ENCODE measurements at places on chromosomes 6 and 20.

GRCh38 chr6:32082935-32083334 lies 26.2 kb downstream of the TNXB start:
- DNase-seq, result no peak

DNA sequence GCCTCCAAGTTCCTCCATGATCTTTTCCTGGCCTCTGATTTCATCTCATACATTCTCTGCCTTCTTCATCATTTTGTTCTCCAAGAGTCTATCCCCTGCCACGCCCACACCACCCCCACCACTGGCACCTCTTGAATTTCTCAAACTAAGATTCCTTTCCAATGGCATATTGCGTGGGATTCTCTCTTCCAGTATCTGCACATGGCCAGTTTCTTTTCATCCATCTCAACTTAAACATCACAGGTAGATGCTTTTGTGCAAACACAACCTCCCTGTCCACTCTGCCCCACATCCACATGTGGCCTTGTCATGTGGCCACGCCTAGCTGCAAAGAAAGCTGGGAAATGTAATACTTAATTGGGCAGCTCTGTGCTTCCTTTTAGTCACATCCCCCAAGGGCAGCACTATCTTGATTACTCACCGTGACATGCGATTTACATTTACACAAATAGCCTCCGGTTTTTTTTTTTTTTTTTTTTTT lies 33.4 kb upstream of the ZMYND8 start:
- peak; percentile 31 for DNase-seq

DNA sequence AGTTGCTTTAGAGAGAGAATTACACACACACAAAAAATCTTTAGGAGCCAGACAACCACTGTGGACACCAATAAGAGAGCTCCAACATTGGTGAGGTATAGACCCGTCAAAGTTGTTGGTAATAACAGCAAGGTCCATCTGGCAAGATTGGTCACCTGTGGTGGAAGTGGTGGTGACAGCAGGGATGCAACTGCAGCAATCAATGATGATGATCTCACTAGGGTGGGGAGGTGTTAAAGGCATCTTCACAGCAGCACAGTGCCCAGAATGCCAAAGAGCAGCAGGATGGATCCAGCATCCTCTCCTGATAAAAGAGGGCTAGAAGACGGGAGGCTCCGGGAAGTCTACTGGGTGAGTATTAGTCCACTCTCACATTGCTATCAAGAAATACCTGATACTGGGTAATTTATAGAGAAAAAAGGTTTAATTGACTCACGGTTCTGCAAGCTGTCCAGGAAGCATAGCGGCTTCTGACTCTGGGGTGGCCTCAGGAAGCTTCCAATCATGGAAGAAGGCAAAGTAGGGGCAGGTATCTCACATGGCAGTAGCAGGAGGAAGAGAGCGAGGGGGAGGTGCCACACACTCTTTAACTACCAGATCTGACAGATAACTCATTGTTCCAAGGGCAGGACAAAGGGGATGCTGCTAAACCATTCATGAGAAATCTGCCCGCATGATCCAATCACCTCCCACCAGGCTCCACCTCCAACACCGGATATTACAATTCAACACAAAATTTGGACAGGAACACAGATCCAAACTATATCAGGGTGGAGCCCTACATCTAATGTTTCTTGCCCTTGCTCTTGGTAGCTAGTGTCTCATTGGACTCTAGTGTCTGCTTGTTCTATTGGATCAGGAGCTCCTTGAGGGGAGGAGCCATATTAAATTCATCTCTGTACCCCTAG lies 48.9 kb downstream of the KLHL31 start:
- DNase-seq, result no peak

DNA sequence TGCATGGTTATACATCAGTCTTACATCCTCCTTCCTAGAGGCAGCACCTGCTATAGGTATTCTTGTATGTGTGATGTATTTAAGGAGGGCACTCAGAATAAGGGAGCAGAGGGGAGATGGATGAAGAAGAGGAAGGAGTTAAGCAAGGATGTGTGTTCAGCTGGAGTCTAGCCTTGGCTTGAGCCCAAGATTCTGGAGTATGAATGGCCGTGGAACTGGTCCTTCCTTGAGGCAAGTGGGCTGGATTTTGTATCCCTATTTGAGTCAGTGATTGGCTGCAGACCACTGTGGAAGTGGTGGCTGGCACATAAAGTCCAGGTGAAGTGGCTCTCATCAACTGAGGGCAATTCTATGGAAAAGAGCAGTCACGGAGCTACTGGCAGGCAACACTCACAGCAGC lies 112.0 kb upstream of the RNF24 start:
- no peak for DNase-seq

DNA sequence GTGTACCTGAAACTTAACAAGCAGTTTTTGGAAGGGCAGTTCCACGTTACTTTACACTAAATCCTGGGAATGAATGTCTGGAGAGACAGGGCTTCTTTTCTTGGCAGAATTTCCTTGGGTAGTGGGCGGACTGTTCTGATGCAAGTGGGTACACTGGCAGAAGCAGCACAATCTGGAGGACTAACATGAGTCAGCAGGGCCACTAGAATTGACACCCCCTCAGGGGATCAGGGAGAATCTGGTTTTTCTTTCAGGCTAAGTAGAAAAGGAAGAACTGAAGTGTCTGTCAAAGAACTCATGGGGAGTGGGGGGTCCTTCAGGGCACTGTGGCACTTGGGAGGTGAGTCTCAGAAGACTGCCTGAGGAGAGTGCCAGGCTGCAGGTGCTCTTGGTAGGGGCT lies 34.6 kb downstream of the PANK2 start:
- DNase-seq, result no peak

GRCh38 chr20:23020230-23021018 lies 14.7 kb upstream of the SSTR4 start:
- DNase-seq, result no peak

GRCh38 chr6:89186762-89187161 lies 30.4 kb downstream of the GABRR1 start:
- no peak for DNase-seq

DNA sequence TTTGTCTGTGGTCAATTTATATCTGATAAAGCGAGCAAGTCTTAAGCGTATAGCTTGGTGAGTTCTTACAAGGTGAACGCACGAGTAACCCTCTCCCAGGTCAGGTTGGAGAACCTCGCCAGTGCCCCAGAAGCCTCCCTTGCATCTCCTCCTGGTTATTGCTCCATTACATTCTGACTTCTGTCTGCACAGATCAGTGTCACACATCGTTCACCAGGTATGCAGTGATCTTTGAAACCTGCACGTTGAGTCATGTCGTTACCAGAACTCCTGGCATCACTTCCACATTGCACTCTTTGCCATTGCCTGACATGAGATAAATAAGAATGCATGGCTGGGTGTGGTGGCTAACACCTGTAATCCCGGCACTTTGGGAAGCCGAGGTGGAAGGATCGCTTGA lies 44.2 kb downstream of the AKAP12 start:
- no peak for DNase-seq

DNA sequence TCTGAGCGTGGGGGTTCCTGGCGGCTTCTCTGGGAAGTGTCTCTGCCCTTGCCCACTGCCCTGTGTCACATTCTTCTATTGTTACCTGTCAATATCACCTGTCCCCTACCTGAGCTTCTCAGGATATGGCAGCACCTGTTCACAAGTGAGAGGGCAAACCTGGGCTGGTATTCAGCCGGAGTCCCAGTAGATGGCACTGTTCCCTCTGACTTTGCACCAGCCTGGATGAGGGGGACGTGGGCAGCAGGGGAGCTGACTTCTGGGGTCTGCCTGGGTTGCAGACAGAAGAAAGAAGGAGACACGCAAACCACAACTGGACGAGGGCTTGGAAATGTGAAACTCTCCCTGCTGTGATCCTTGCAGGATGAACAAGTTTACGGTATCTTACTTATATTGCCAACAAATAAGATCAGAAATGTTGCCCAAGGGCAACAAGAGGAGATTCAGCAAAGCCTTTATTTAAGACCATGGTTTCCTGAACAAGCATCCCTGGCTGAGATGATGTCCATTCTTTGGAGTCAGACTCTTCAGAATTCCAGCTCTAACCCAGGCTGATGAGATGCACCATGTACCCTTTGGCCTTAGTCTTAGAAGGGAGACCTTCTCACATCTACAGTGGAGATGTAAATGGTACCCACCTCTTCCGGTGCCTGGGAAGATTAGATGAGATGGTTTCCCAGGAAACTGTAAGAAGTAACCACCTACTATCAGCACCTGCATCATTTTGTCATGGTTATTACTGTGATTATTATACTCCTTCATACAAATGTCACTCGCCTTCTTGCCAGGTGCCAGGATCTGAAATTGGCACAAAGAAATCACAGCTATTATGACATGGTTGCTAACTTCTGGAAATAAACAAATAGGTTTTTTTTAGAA lies 400.0 kb upstream of the CDH4 start:
- no peak for DNase-seq

DNA sequence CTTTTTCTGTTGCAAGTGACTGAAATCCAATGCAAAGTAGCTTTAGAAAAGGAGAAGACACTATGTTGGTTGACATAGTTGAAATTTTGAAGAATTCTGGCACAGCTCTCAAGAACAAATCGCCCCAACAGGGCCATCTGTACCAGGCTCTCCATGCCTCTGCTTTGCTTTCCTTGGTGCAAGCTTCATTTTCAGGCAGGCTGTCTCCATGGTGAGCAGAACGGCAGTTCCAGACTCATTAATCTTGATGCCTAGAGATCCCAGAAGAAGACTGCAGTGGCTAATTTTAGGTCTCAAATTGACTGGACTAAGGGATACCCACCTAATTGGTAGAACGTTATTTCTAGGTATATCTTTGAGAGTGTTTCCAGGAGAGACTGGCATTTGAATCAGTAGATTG lies 950.7 kb upstream of the FLRT3 start:
- DNase-seq, result no peak

Measured in glomerular endothelial cell (primary cell).